ENCODE measurements at places on chromosomes 2 and 18.

GRCh38 chr2:108401800-108402199 lies 24.0 kb downstream of the SULT1C4 start:
- no peak for DNase-seq

GRCh38 chr18:48904847-48905394 lies 45.8 kb downstream of the SMAD7 start:
- DNase-seq: no peak

GRCh38 chr2:20433249-20433648 lies 13.6 kb upstream of the RHOB start:
- no peak for DNase-seq

- no peak for DNase-seq
These were observed 68.5 kb upstream of the ITGA6 start for GRCh38 chr2:172358691-172359556.

DNA sequence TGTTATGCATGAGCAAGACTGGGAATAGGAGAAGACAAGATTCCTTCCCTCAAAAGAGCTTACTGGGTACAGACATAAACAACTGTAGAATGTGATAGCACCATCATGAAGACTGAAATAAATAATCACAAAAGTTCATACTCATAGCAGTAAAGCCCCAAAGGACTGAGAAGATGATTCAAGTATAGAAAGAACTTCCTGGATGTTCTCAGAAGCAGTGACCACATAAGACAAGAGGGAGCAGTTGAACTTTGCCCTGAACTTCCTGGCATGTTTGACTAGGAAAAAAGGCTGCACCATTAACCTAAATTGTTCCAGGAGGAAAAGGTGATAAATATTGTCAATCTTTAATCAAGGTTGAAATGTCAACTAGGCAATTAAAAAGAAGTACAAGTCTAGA lies 57.8 kb upstream of the CCDC141 start:
- no peak for DNase-seq

GRCh38 chr18:42706029-42706608 lies 409.4 kb downstream of the RIT2 start:
- no peak for DNase-seq

GRCh38 chr2:239762655-239763269 lies 262.4 kb downstream of the NDUFA10 start:
- DNase-seq: no peak

DNA sequence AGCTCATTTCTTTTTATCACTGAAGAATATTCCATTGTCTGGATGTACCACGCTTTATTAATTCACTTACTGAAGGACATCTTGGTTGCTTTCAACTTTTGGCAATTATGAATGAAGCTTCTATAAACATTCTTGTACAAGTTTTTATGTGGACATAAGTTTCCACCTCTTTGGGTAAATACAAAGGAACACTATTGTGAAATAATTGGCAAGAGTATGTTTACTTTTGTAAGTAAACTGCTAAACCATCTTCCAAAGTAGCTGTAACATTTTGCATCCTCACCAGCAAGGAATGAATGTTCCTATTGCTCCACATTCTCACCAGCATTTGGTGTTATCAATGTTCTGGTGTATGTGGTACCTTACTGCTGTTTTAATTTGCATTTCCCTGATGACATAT lies 15.8 kb upstream of the VWC2L start:
- DNase-seq: no peak

GRCh38 chr2:37934591-37935513 lies 9.8 kb downstream of the RMDN2 start:
- DNase-seq: no peak

DNA sequence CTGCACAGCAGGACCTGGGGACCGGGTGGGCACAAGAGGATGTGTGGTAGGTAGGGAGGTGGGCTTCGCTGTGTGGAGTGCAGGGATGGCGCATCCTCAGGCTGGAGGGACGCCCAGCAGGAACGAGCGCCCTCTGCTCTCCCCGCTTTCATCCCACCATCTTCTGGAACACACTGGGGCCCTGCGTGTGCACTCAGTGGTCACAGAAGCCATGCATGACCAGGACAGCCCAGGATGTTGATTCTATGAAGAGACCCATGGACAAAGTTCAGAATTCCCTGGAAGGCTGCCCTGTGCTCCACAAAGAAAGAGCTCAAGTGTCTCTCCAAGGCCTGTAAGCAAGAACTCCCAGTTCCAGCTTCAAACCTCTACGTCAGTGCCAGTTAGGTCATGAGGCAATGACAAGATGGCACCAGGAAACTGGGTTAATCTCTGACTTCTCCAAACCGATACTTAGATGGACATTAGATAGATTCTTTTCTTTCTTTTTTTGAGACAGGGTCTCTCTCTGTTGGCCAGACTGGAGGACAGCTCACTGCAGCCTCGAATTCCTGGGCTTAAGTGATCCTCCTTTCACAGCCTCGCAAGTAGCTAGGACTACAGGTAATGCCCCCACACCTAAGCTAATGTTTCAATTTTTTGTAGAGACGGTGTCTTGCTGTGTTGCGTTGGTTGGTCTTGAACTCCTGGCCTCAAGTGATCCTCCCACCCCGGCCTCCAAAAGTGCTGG lies 3.4 kb downstream of the SLC66A2 start:
- DNase-seq: no peak

GRCh38 chr2:225820826-225821225 lies 421.3 kb downstream of the NYAP2 start:
- no peak for DNase-seq

GRCh38 chr2:133109772-133110171 lies 439.8 kb upstream of the LYPD1 start:
- no peak for DNase-seq

DNA sequence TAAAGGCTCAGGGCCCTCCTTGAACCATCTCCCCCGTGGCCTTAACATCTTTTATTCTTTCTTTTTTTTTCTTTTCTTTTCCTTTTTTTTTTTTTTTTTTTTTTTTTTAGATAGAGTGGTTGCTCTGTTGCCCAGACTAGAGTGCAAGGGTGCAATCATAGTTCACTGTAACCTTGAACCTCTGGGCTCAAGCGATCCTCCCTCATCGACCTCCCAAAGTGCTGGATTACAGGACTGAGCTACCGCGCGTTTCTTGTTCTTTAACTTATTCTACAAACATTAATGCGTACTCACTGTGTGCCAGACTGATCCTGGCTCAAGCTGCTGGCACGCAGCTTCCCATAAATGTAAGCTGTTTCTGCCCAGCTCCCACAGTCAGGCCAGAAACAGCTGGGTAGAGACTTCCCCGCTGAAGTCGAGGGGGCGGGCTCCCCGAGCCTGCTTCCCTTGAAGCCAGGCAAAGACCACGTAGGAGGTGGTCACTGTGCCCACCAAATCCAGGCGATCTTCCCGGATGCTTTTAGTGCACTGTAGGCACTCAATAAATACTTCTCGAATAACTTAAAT lies 29.2 kb upstream of the ATP6V1B1 start:
- no peak for DNase-seq

GRCh38 chr2:86489542-86489941 lies 48.4 kb downstream of the KDM3A start:
- no peak for DNase-seq

GRCh38 chr2:119387381-119388129 lies 20.8 kb downstream of the DBI start:
- DNase-seq: no peak

DNA sequence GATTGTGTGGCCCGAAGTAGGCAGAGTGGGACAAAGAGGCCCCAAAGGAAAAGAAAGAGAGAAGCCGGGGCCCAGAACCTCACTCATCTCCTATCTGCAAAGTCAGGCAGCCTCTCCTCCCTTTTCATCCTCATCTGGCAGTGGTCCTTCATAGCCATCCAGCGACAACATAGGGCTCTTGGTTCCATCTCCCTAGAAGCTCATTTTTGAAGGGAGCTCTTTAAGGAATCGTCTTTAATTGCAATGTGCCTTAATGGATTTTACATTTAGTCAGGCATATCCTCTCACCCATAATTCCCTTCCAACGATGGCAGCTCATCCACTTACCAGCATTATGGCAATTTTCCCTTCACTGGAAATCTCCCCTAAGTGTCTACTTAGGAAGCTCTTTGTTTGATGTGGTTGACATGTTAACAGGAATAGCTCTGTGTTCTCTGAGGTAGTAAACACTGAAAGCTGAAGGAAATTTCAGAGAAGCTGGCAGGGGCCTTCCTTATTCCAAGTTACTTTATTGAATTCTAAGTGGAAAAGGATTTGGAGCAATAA lies 780.6 kb downstream of the TSN start:
- no peak for DNase-seq

GRCh38 chr2:100924122-100924519 lies 78.0 kb upstream of the RPL31 start:
- no peak for DNase-seq

- no peak for DNase-seq
These were observed 204.2 kb upstream of the CDH20 start for GRCh38 chr18:61129001-61129400.

GRCh38 chr2:46683541-46683940 lies 204.2 kb downstream of the TMEM247 start:
- no peak for DNase-seq

Measured in activated T-helper 1 cell treated with anti-CD3 and anti-CD28 coated beads, Interleukin-2, amount 50 U/mL, for 16 hours (primary cell).